Fibroblast of skin of right quadriceps (primary cell): ENCODE measurements at places on chromosomes 4 and X.

- DNase-seq: no peak
Measured at GRCh38 chrX:151973060-151973661, 1.3 kb downstream of the GABRE start.

DNA sequence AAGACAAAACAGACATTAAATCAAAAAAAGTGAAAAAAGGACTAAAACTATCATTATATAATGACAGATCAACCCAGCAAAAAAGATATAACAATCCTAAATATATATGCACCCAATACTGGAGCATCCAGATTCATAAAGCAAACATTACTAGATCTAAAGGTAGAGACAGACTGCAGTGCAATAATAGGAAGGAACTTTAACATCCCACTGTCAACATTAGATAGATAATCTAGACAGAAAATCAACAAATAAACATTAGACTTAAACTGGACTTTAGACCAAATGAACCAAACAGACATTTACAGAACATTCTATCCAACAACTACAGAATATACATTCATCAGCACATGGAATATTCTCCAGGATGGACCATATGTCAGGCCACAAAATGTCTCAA is 29.5 kb upstream of the RAB39B start:
- no peak for DNase-seq

DNA sequence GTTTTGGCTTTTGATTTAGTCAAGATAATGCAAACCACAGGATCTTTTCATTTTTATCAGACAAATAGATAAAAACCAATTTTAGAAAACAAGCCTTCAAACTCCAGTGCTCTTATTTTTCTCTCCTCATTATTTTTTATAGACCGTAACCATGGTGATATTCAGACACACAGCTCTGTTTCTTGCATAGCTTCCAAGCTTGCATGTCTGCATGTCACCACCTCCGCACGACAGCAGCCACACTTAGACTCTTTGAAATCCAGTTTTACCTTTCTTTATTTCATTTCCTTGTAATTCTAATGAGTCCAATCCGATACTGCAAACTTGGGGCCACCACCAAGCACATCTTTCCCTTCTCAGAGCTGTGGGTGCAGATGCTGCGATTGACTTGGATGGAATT is 94.3 kb upstream of the GPM6A start:
- DNase-seq: no peak

DNA sequence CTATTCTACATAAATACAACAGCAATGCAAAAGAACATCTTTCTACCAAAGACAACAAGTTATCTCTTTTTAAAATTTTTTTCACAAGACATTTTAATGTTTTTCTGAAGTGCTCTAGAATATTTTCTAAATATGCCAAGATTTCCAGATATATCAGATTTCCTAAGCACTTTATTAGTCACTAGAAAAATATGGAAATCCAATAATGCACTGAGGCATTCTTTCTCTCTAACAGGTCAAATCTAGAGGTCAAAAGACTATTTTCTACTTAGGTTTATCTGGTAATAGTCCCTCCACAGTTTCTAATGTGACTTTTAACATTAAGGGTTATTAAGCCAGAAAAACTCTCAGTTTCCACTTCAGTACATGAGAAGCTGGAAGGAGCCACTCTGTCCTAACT is 1041.2 kb upstream of the INTU start:
- peak; percentile 23 for DNase-seq
